ENCODE measurements at places on chromosomes 2 and 18.

DNA sequence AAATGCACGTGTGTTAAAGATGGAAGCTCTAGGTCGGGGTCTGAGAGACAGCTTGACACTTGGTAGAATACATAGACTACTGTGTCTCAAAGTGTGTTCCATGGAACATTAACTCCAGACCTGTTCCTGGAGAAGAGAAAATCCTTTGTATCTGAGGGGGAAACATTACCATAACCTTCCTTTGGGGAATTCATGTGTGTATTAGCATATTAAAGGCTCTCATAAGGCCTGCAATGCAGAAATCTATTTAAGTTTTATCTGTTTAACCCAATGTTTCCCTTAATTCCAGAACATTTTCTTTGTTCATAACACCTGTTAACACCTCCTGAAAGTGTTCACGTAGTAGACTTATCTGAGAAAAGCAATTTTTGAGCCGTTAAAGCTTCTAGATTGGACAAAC is 99.5 kb downstream of the PLB1 start:
- DNase-seq = no peak

GRCh38 chr18:41744421-41745030 is 210.5 kb upstream of the PIK3C3 start:
- no peak for DNase-seq

DNA sequence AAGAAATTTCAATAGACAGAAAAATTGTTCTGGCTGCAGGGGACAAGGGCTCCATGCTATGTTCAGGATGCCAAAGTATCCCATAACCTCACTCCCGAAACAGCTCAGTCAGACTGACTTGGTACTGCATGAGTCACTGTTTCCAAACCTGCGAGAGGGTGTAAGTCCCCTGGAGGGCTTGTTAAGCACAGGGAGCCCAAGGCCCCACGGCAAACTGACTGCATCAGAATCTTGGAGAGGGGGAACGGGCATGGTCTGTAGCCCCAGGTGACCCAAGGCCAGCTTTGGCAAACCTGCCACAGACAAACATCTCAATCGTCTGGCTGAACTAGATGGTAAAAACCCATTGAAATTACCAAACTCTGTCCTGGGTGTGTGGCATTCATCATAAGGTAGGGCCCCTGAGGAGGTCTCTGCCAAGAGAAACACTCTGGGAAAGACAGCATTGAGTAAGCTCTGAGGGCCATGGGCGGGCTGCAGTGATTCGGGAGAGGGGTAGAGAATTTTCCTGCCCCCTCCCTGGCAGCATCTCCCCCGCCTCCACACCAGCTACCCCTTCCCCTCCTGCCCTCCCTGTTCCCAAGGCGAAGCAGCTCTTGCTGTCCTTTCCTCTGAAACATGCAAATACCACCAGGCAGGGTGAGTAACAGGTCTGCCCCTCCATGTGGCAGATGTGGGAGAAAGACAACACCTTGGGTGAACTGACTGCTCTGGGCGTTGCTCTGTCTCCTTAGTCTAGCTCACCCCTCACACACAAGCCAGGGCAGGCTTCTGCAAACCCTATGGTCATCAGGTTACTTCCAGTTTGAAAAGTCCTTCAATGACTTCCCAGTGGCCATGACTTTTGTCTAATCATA is 274.7 kb upstream of the SIX2 start:
- DNase-seq = peak; percentile 56

GRCh38 chr2:9308186-9308955 is 101.8 kb downstream of the ASAP2 start:
- no peak for DNase-seq

- DNase-seq = no peak
Measured at GRCh38 chr2:15688924-15689568, 97.4 kb downstream of the DDX1 start.

- DNase-seq = no peak
Measured at GRCh38 chr2:128421861-128422311, 103.2 kb upstream of the HS6ST1 start.

- DNase-seq = no peak
Measured at GRCh38 chr2:85734942-85735608, 18.7 kb upstream of the ATOH8 start.

- no peak for DNase-seq
Measured at GRCh38 chr2:239887604-239888003, 137.5 kb downstream of the NDUFA10 start.

GRCh38 chr18:56060967-56061541 is 473.1 kb upstream of the TCF4 start:
- DNase-seq = no peak

DNA sequence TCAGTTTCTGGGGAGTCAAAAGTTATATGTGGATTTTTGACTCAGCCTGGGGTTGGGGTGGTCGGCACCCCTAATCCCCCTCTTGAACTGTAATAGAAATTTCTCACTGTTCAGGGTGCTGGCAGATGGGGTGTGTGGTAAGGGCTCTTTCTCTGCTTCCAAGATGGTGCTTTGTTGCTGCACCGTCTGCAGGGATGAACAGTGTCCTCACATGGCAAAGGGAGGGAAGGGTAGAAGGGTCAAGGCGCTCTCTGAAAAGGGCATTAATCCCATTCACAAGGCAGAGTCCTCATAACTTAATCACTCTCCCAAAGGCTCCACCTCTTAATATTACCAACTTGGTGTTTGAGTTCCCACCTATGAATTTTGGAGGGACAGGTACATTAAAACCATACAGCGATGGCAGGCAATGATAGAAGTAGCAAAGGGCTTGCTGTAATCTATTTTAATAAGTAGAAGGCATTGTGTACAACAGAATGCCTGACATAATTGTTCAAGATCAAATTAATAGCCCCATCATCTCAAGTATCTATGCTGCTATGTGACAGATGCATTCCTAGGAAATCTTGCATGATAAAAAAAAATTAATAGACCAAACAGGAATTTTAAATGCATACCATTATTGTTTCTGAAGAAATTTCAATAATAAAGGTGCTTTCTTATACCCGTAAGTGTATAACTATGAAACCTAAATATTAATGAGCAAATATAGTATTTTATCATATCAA is 28.1 kb downstream of the MMADHC start:
- DNase-seq = no peak

GRCh38 chr2:121771976-121772742 is 16.7 kb downstream of the TSN start:
- DNase-seq = no peak

DNA sequence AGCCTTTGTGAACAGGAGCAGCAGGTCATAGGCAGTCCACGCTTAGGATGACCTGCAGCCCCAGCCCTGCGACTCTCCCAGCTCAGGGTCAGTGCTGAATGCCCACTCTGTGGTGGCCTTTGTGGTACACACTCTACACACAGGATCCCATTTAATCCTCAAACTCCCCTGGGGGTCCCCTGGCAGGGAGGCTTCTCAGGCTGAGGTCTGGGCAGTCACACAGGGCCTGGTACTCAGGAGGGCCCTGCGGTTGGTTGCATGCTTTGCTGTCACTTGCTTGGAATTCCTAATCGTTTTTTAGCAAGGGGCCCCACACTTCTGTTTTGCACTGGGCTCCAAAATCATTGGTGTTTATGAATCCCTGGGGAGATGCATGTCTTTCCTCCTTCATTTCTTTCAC is 113.0 kb downstream of the EML6 start:
- peak; percentile 50 for DNase-seq

- DNase-seq = peak; percentile 47
Measured at GRCh38 chr2:55014962-55015939, 35.0 kb downstream of the RTN4 start.

- no peak for DNase-seq
Measured at GRCh38 chr2:193332941-193333340, 1138.2 kb upstream of the TMEFF2 start.

- DNase-seq = no peak
Measured at GRCh38 chr2:173458991-173459780, 104.5 kb downstream of the CDCA7 start.

DNA sequence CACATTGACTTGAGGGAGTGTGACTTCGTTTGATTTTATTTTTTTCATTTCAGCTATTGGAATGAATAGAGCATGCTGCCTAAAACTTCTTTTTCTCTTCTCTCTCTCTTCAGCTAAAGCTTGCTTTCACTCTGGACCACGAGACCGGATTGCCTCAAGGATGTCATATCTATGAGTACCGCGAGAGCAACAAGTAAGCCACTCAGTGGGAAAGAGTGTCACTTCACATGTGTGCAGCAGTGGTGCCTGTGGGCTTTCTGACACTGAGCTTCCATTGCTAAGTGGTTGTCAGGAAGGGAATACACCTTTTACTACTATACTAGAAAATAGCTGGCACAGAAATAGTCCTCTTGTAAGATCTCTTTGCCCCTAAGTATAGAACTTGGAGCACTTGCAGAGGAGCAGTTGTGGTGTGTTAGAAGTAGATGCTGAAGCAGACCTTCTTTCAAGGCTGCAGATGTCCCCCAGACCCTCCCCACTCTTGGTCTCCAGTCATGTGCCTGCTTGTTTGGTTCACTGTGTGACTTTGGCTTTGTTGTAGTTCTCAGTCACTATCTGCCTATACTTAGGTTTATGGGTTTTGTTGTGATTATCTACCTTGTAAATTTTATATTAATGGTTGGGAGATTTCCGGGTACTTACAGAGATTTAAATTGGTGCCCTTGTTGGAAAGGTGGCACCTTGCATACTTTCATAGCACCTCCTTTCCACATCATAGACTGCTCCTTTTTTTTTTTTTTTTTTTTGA is 78.5 kb upstream of the ALPP start:
- no peak for DNase-seq

- DNase-seq = no peak
Measured at GRCh38 chr2:224410946-224411561, 9.1 kb upstream of the FAM124B start.
